IPS DF 6.9 (cell line): ENCODE measurements at places on chromosomes 2 and 18.

GRCh38 chr2:23782646-23783045 lies 144.3 kb downstream of the ATAD2B start:
- H3K4me1 ChIP-seq, result no peaks in the 10 kb centered on the region
- H3K27ac ChIP-seq, result no peak overlapping the region
- no peaks in the 10 kb centered on the region for H3K27me3 ChIP-seq
- DNase-seq, result no peak
- H3K36me3 ChIP-seq, result no peaks in the 10 kb centered on the region

- DNase-seq, result no peak
- H3K27me3 ChIP-seq, result no peaks in the 10 kb centered on the region
- no peaks in the 10 kb centered on the region for H3K4me1 ChIP-seq
Observed at GRCh38 chr18:77478646-77479442, 229.2 kb downstream of the GALR1 start.

GRCh38 chr2:23351388-23352141 lies 33.4 kb upstream of the KLHL29 start:
- H3K36me3 ChIP-seq, result no peaks in the 10 kb centered on the region
- H3K4me3 ChIP-seq, result no peak overlapping the region
- peak; percentile 88 for DNase-seq
- H3K27me3 ChIP-seq, result peaks cover 2% of the 10 kb centered on the region; the same call in 1 of the 2 replicates

- no peaks in the 10 kb centered on the region for H3K36me3 ChIP-seq
- peak; percentile 43 for DNase-seq
- no peak overlapping the region for H3K4me3 ChIP-seq
- no peak overlapping the region for H3K27ac ChIP-seq
Observed at GRCh38 chr2:104434318-104434792, 419.6 kb upstream of the POU3F3 start.

DNA sequence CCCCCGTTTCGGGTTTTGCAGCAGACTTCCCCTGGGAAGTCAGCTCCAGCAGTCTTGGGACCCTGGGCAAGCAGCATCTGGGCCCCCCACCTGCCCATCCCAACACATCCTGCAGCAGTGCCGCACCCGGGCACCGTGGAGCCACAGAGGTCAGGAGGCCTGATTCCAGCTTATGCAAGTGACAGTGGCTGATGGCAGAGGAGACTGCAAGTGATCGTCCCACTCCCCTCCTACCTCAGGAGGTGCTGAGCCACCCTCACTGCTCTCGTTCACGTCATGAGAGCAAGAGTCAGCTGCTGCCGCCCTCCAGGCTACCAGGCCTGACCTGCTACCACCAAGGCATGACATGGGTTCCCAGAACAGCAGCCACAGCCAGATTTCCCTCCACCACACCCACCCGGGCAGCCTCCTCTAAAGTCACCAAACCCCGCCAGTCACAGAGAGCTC lies 18.2 kb downstream of the COX7A2L start:
- H3K27me3 ChIP-seq, result no peaks in the 10 kb centered on the region
- H3K4me1 ChIP-seq, result no peaks in the 10 kb centered on the region
- no peak overlapping the region for H3K27ac ChIP-seq
- DNase-seq, result no peak

DNA sequence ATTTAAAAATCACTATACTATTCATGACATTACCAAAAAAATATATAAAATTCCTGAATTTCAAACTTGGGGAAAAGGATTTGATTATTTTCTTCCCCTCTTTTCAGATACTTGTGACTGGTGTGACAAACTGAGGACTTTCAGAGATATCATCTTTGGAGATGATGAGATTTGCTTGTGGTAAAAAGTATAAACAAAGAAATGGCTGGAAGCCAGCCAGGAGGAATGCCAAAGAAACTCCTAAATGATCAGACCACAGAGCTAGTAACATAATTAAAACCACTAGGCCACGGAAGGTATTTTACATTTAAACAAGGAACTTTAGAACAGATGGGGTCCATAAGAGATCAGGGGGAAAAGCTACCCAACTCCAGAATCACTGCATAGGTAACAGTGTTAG lies 58.7 kb downstream of the PIGN start:
- no peaks in the 10 kb centered on the region for H3K4me1 ChIP-seq
- no peaks in the 10 kb centered on the region for H3K27me3 ChIP-seq
- DNase-seq, result no peak
- H3K4me3 ChIP-seq, result no peak overlapping the region
- H3K36me3 ChIP-seq, result no peaks in the 10 kb centered on the region

DNA sequence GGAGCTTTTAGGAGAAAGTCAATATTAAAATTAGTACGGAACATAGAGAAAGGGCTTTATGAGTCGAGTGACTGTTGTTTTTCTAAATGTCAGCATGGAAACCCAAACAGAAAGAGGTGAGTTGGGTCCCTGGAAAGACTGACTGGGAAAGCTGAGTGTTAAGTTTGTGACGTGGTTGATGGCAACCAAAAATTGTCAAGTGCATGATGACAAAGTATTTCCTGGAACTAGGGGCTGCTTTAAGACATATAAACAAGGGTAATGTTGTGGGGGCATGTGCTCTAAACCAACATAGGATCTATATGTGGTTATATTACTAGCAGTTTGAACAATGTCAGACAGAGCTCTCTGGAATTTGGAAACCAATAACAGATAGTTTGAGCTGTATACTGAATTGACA lies 50.9 kb upstream of the GPD2 start:
- no peak for DNase-seq
- no peaks in the 10 kb centered on the region for H3K27me3 ChIP-seq
- H3K27ac ChIP-seq, result no peak overlapping the region
- H3K4me1 ChIP-seq, result no peaks in the 10 kb centered on the region
- no peak overlapping the region for H3K4me3 ChIP-seq

GRCh38 chr2:239095460-239096081 lies 247.7 kb downstream of the TWIST2 start:
- DNase-seq, result no peak
- H3K4me3 ChIP-seq, result no peak overlapping the region
- H3K4me1 ChIP-seq, result no peaks in the 10 kb centered on the region
- no peaks in the 10 kb centered on the region for H3K36me3 ChIP-seq

DNA sequence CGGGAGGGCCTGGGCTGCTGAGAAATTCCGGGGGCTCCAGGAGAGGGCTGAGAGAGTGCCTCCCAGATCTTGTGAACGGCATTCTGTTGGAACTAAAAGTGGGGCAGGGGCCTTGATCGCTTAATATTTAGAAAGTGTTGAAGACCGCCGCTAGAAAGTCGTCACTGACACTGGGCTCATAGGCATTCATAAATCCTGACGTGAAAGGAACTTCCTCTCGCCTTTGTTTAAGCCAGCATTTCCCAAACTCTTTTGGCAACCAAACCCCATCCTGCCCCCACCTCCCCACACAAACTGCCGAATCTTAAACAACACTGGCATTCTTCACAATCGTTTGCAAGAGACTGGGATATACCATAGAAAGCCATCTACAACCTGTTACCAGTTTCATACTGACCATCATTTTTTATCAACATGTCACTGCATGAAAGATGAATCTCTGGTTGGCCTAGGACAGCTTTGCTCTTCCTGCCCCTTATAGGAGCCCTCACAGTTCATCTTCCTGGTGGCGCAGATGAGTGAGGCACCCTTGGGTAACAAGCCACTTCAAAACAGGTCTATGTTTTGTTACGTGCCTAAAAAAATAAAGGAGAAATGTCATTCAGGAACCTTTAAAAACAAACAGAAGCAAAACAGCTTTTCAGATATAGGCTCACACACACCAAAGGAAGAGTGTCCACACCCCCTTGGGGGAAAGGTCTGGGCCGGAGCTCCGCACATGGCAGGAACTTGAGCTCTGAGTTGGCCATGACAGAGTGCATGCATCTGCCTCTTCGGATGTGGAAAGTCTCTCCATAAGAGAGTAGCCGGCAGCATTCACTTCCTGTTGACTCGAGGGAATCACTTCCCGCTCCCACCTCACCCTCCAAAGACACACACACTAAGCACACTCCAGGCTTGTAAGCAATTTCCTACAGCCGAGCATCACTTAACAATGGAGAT lies 13.0 kb downstream of the MTERF4 start:
- peaks cover 19% of the 10 kb centered on the region for H3K36me3 ChIP-seq
- H3K27ac ChIP-seq, result no peak overlapping the region
- H3K27me3 ChIP-seq, result no peaks in the 10 kb centered on the region
- no peak overlapping the region for H3K4me3 ChIP-seq

GRCh38 chr2:189109921-189110397 lies 69.6 kb downstream of the COL5A2 start:
- no peaks in the 10 kb centered on the region for H3K27me3 ChIP-seq
- no peak for DNase-seq
- no peak overlapping the region for H3K4me3 ChIP-seq
- no peaks in the 10 kb centered on the region for H3K4me1 ChIP-seq
- no peak overlapping the region for H3K27ac ChIP-seq
- H3K36me3 ChIP-seq, result no peaks in the 10 kb centered on the region

DNA sequence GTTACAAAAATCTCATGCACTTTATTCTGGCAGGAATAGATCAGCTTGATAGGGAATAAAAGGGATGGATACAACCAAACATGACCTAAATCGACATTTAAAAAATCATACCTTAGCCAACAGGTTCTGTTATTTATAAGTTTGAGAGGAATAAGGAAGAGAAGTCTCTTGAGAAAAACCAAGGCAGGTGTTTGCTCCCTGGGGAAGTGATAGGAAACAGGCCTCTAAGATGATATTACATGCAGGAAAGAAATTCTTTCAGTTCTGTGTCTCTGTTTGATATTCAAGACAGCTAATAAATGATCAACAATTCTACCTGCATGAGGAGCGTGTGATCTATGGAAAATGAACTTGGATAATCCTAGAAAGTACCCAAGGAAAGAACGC lies 184.8 kb upstream of the ZEB2 start:
- no peaks in the 10 kb centered on the region for H3K36me3 ChIP-seq
- H3K4me1 ChIP-seq, result no peaks in the 10 kb centered on the region
- no peak overlapping the region for H3K4me3 ChIP-seq

DNA sequence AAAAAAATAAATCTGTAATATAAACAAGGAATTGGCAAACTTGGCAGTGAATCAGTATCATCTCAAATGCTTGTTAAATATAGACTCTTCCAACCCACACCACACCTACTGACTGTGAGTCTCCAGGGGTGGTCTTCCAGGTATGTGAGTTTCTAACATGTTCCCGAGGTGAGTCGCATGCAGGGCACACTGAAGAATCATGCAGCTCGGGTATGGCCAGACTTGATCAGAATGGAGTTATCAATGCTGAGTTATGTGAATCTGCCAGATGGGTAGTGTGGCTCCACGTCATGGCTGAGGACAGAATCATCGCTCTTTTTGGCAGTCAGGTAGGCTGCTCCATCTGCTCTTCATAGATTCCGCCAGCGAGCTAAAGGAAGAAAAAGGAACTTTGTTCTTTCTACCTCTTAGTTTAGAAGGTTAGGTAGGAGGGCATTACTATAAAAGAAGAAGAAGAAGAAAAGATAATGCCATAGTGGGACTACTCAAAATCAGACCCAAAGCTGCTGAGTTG lies 1279.7 kb upstream of the ZEB2 start:
- H3K27me3 ChIP-seq, result no peaks in the 10 kb centered on the region
- H3K4me1 ChIP-seq, result no peaks in the 10 kb centered on the region
- H3K27ac ChIP-seq, result no peak overlapping the region
- no peak overlapping the region for H3K4me3 ChIP-seq

DNA sequence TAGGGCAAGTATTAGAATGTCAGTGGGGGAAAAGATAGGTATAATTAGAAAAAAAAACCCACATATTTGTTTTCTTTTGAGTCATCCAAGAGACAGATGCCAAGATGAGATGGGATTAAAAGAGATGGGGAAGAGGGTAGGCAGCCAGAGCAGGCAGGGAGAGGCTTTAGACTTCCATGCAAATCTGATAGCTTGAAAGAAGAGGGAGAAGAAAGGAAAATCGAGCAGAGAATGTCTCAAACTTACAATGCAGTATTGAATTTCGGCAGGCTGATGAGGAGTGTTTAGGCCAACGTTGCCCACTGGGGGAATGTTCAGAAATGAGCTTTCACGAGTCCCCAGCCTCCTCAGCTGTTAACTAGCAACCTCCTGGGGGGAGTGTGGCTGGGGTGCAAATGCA lies 91.3 kb downstream of the SPATS2L start:
- no peak overlapping the region for H3K27ac ChIP-seq
- no peak overlapping the region for H3K4me3 ChIP-seq
- no peaks in the 10 kb centered on the region for H3K27me3 ChIP-seq

DNA sequence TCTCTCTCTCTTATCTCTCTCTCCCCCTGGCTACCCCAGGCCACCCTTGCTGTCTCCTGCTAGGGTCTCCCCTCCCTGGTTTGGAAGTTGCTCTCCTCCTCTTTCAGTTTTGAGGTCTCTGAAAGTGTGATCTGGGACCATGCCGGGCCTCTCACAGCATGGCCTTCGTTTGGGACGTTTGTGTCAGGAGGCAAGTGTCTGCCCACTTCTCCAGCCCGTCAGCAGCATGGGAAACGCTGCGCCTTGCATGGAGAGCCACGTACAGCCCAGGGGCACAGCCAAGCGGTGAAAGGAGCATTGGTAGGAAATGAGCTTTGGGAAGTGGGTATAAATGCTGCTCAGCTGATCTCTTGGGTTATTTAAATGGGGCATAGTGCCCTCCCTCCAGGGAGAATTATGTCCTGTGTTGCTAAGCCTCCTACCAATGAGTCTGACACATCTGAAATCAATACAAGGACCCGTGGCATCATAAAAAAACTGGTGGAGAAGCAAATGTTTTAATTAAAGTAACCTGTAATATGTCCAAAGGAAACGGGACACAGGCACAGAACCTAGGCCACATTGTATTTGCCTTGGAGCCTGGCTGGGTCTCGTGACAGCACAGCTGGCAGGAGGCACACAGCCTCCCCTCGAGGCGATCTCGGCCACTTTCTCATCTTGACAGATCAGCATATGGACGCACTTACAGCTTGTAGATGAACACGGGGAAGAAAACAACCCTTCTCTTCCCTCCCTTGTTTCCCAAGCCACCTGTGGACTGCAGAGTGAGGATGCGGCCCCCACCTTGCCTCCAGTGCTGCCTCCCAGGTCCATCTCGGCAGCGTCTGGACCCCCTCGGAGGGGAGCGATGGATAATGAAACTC lies 72.7 kb downstream of the SH3RF3 start:
- DNase-seq, result no peak
- H3K27me3 ChIP-seq, result no peaks in the 10 kb centered on the region
- H3K27ac ChIP-seq, result no peak overlapping the region
- H3K4me3 ChIP-seq, result no peak overlapping the region
